ENCODE measurements at places on chromosomes 7 and 10. TPM values are rescaled to one million over a fixed set of nuclear protein-coding genes. Genes with fewer than 3 reads are reported as not detected.

ATOH7 gene
- total RNA-seq, result not detected

HYAL4 gene
- not detected for total RNA-seq

ACHE gene
- total RNA-seq, result 8.4 TPM

LOXL4 gene
- 4.9 TPM for total RNA-seq

C10orf62 gene
- total RNA-seq, result 1.0 TPM

MSMB gene
- total RNA-seq, result 15.8 TPM

DNA sequence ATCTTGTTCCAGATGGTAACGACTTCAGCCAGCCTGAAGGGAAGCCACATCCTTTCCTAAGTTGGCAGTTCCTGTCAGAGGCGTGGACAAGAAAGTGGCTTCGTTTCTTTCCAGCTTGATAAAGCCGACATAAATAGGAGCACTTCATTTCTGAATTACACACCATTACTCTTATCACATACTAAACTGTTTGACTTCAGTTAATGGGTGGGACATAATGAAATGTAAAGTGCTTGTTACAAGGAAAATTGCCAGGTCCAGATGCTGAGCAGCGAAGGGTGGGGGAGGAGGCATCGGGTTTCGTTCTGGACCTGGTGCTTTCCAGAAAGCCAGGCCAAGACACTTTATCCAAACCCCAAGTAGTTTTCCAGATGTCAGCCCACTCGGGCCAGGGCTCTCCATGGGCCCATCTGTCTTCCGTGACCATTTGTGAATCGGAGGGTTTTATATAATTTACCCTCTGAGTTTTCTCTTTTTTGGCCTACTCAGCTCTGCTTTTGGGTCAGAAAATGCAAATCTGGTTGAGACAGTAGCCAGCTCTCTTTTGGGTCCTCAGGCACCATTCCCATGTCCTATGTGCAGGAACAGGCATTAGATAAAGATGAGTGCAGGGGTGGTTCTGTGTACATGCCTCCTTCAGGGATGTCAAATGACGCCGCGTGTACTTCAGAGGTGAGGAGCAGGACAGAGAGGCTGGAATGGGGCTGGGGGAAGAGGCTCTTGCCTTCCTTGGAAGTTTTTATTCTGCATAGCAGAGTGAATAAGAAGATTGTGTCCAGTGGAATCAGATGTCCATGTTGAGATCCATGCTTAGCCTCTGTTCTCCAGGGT is 90.2 kb downstream of the TACC2 start:
- no peak for DNase-seq

- DNase-seq, result no peak
Measured at GRCh38 chr10:21926949-21927348, 76.6 kb downstream of the DNAJC1 start.

DNA sequence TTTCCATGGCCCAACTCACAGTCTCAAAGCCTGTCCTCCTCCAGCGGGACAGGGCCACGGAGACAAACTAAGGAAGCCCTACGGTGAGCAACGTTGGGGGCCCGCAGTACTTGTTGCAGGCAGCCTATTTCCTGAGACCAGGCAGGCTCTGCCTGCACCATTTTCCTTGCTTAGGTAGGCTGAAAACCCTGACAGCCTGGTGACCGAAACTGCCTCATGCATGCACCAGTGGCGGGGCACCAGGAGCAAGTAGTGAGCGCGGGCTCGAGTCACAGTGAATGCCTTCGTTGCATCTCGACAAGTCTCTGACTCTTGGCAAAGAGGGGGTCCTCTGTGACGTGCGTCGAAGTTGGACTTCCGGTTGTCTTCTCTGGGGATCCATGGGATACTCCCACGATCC is 23.3 kb upstream of the ZNF273 start:
- peak; percentile 6 for DNase-seq

- no peak for DNase-seq
Measured at GRCh38 chr10:94890264-94891022, 48.0 kb upstream of the CYP2C9 start.

- DNase-seq, result peak; percentile 56
Measured at GRCh38 chr10:30751678-30752331, 122.3 kb upstream of the LYZL2 start.

DNA sequence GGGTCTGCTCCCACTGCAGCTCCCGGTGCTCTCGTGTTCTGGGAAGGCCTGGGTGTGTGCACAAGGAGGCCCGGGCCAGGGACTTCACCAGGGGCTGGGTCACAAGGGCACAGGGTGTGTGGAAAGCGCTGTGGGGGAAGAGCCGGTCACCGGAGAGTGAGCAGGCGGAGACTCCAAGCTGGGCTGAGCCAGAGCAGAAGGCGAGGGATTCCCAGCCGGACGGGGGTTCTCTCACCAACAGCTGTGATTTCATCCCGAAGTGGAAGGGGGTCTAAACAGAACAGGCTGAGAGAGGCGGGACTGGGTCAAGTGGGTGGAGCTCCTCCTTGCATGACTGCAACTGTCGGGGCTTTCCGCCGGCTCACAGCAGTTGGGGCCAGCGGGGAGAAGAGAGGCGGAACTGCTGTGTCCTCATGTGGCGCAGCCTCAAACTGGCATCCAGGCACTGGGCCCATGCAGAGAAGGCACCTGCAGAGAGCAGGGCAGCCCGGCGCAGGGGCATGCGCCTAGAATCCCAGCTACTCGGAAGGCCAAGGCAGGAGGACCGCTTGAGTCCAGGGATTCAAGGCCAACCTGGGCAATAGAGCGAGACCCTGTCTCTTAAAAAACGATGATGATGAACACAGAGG is 7.6 kb upstream of the ORAI2 start:
- DNase-seq, result peak; percentile 32

DNA sequence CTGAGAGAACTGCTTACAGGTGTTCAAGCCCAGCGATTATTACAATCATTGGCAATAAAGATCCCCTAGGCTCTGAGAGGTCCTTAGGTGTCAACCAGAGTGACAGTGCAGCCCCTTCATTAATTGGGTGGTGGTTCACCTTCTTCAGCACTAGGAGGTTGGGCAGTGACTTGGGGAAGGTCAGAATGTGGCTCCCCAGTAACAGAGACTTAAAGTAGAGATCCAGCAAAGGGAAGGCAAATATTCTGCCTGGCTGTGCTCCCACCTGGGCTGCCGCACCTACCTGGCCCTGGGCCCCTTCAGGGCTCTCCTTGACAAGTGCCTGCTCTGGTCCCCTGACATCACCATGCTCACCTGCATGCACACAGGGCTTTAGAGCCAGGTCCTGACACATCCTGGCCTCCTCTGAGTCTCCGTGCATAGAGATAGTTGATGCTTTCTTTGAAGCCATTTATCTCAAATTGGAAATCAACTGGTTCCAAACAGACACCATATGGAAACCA is 1.9 kb downstream of the CLRN3 start:
- DNase-seq, result no peak

DNA sequence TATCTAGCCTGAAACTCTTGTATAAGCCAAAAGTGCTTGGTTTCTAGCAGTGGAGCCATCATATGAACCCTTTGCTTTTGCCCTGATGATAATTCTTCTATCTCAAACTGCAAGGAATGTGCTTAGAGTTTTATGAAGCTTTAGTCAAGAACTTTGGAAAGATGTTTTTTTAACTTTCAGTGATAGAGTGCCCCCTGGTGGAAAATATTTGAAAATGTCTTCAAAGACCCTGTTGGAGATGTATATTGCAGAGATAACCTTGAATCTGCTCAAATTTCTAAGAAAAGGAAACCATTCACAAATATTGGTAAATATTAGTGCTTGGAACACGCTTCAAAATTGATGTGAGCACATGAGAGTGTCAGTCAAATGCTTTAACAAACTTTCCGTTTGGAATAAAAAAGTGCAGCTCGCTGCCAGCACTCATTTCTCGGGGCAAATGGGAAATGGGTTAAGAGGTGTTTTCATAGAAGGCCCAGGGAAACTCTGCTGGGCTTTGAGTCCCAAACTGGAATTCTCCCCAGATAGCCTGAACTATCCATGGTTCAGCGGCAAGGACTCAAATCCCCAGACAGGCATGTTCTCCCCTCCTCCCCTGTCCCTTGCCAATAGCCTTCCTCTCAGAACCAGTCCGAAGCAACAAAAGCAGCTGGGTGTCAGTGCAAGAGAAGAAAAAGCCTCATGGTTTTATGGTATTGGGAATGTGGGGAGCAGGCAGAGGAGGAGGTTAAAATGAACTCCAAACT is 129.3 kb downstream of the MYOF start:
- DNase-seq, result no peak

- no peak for DNase-seq
Measured at GRCh38 chr7:155581954-155582353, 35.6 kb upstream of the CNPY1 start.

DNA sequence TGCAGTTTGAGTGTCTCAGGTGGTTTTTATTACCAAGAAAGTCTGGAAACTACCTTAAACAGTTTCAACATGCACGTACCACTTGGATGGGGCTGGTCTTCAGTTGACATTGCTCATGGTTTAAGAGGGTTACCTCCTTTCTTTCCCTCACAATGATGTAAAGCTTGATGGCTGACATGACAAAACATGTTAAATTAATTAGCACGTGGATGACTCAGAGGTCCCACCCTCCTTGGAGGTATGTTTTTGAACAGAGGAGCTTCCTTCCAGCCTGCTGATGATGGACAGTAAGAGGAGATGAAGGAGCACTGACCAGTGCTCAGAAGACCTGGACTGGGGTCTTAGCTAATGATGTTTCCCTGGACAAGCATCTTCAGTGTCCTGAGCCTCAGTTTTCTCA is 322.3 kb upstream of the PODXL start:
- DNase-seq, result no peak

- no peak for DNase-seq
Measured at GRCh38 chr10:131806646-131807317, 94.0 kb upstream of the PPP2R2D start.

GRCh38 chr7:92768501-92769393 is 67.6 kb downstream of the CDK6 start:
- no peak for DNase-seq

DNA sequence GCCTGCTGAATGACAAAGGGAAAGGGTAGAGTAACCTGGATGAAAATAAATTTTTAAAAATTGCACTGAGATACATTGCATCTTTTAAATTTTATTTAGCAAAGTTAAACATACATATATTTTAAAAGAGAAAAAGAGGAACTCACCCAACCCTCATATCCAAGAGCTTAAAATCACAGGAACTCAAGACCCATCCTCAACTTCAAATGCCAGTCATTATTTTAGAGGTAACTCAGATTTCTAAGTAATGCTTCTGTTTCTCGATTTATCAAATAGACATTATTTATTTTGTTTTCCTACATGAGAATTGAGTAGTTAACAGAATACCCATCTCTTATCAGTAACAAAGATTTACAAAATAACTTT is 32.4 kb upstream of the KMT2E start:
- DNase-seq, result no peak

GRCh38 chr10:91103384-91104192 is 116.9 kb upstream of the PCGF5 start:
- DNase-seq, result no peak

GRCh38 chr7:494906-495305 is 24.7 kb downstream of the PDGFA start:
- no peak for DNase-seq
